PC-3 (cell line): ENCODE measurements at places on chromosomes 12 and 14. TPM values are rescaled to one million over a fixed set of nuclear protein-coding genes. Genes with fewer than 3 reads are reported as not detected.
A peak's percentile ranks its signal among the peaks of the same experiment; 100 is the strongest.

GRCh38 chr12:31756977-31757420 is 28.2 kb upstream of the AMN1 start:
- DNase-seq: peak; percentile 52

GRCh38 chr14:29810682-29811081 is 117.0 kb downstream of the PRKD1 start:
- peak; percentile 22 for DNase-seq

DNA sequence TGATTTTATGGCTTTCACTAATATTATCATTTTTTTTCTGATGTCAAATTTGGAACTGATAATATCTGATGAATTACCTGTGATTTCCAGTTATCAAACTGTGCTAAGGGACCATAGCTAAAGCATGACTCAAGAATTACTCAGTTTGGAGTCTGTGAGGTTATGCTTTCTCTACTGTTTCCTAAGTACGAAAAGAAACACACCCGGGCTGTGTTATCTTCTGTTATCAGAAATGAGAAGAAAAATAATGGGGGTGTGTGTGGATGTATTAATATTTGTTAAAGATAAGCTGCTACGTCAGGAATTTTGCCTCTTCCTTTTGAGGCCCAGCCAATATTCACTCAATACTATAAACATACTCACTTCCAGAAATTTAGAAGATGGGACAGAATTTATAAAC is 1401.9 kb upstream of the FLRT2 start:
- DNase-seq: peak; percentile 27

GRCh38 chr14:55349565-55349964 is 62.1 kb downstream of the ATG14 start:
- DNase-seq: no peak

DNA sequence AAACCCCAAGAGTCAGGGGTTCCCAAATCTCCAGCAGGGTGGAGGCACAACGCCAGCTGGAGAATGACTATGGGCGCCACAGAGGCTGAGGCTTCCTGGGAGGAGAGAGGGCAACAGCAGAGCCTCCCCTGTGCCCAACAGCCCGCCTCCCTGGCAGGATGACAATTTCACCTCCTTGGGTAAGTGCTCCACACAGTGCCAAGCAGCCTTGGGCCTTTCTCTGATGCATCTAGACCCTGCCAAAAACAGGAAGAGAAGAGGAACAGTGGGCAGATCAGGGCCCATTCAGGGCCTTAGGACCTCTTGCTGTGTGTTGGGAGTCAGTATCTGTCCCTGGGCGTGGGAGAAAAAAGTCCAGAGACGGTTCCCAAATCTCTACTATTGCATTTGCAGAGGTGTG is 5.0 kb upstream of the OR10P1 start:
- DNase-seq: no peak

DNA sequence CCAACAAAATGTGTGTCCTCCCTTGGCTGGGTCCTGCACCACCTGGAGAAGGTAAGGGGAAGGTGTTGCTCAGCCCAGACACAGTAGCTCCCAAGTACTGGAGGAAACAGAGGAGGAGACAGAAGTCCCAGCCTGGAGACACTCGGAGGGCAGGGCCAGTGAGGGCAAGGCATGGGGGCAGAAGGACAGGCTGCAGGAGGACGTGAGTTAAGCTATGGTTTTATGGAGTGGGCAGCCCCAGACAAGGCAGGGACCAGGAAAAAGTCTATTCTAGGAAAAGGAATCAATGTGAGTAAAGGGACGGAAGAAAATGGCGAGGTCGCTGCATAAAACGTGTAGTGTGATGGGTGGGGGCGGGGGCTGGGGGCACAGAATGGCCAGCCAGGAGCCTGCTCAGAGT is 210.1 kb upstream of the DIO3 start:
- DNase-seq: no peak

DNA sequence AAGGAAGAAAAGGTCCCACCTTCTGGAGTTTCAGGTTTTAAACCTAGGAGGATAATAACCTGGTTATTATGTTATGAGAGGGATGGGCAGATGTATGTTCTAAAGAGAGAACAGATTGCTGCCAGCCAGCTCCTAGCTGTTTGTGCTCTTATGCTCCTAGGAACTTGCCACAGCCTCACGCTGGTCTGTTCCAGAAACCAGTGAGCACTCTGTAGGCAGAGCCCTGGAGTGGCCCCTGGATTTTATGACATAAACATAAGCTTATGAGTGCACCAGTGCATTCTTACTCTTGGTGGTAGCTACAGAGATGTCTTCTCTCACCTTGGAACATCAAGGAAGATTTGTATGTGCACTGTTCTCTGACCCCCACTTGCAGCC is 27.7 kb downstream of the KLC1 start:
- DNase-seq: no peak

DNA sequence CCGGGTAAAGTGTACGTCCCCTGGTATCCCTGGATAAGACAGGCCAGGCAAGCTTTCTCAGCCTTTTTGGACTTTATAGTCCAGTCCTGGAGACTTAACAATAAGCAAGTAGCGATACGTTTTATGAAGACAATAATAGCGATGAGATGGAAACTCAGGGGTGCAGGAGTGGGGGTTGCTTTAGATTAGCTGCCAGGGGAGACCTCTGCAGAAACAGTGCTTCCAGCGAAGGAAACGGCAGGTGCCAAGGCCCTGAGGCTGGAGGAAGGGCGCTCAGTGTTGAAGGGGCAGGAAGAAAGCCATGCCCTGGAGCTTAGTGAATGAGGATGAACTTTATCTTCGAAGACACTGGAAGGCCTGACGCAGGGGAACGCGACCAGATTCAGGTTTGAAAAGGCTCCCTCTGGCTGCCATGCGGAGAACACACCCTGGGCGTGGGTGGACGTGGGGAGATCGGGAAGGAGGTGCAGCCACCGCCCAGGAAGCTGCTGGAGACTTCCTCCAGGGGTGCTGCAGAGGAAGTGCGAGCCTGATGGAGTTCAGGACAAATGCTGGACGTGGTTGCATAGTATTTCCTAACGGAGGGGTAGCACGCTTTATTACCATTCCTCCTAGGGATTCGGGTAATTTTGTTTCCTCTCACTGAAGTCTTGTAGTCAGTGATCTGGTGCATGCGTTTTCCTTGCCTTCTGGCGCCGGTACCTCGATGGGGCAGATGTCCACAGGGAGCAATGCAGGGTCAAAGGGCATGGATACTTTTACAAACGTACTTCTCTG is 26.1 kb upstream of the UBC start:
- DNase-seq: peak; percentile 97

GRCh38 chr12:48788854-48789775 is at the start of gene ADCY6:
ADCY6 (minus strand) TSS chr12:48789089; CDS start chr12:48783434, 5,655 bp downstream.
- DNase-seq: peak; percentile 72

DNA sequence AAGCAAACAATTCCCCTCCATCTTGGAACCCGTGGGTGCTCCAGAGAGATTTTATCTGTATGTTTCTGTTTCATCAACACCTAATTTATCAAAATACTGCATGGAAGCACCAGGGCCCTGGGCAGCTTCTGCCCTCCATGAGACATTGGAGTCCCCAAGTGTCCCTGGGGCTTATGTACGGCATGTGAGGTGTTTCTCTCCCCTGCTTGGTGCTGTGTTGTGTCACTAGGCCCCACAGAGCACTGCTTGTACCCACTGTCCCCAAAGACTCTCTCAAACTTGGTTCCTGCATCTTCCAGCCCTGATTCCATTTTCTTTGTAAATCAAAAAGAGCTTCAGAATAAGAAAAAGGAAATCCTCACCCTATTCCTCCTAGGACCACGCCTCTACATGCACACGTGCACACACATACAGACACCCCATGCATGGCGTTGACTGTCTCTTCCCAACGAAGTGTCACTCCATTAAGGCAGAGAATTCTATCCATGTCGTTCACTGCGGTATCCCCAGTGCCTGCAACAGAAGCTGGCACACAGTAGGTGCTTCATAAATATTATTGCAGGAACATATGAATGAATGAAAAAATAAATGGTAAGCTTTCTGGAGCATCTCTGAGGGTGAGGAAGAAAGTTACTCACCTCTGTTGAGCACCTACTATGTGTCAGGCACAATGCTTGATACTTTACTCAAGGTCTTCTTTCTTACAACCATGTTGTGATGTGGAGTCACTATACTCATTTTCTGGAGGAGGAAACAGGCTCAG is 191.6 kb downstream of the DICER1 start:
- DNase-seq: no peak

DNA sequence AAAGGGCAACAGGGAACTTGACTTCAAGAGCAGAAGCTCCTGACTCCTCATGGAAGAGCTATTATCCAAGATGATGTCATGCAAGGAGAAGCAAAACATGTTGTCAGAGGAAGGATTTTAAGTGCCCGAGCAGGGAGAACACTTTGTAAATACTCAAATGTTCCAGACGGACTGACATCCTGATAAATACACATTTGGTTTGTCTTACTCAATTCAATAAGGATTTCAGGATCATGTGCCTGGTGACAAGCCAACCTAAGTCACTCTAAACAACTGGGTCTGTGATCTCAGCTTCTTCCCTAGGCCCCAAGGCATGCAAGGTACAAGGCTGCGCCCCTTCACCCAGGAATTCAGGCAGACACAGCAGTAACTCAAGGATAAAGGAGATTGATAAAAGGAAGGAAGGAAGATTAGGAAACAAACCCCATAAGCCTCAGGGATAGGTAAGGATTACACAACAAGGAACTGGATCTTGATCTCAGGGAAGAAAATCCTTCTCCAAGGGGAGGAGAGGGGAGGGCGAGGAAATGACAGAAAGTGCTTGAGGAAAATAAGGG is 26.8 kb upstream of the CEBPE start:
- DNase-seq: no peak

DNA sequence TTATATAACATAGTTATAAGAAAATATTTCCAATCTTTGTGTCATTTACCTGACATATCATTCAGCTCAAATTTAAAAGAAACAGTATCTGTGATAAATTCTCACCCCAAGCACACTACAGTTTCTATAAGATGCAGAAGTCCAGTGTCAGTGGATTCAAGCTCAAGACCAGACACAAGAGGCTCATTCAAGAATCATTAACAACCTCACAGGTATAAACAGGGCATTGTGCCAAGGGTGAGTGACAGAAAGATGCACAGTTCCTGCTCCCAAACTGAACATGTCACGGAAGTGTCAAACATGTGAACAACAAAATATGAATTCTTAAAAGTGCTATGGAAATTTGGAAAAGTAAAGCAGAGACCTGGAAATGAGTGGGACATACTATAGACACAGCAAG is 12.8 kb downstream of the ATP2B1 start:
- no peak for DNase-seq

DNA sequence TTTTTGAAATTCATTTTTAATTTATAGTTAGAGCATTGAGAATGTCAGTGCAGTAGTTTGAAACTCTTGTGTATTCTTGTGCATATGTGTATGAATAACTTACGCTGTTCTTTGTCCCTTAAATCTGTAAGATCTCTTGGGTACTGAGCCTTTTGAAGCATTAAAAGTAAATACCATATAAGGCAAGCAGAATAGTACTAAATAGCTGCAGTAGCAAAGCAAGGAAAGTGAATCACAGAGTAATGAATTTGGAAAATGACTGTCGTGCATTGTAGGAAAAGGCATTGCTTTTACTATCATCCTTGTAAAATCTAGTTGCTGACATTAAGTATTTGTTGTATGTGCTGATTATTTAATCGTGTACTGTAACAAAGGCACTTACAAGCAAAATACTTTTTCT is 12.1 kb downstream of the CNOT2 start:
- no peak for DNase-seq

GRCh38 chr12:50788561-50788960 is 24.7 kb downstream of the ATF1 start:
- DNase-seq: peak; percentile 27

GRCh38 chr14:56580221-56580711 is 668 bp downstream of the TMEM260 start:
- peak; percentile 35 for DNase-seq

DNA sequence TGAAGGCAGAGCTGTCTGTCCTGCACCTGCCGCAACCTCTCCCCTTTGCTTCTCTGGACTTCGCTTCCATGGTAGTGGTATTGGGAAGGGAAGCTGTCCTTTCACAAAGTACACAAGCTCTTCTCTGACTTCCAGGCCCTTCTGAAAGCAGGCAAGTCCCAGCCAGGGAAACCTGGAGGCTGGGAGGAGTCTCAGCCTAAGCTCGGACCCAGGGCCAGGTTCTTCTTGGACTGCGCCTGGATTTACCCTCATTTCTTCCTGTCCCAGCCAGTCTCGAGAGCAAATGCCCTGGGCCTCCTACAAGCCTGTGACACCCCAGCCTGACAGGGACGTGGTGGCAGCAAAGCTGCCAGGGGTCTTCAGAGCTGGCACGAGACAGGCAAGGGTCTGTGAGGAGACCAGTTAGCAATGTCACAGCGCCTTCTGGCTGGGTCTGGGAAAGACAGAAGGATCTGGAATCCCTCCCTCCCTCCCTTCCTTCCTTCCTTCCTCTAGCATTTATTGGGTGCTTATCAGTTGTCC is 22.4 kb downstream of the ISCA2 start:
- DNase-seq: no peak

DNA sequence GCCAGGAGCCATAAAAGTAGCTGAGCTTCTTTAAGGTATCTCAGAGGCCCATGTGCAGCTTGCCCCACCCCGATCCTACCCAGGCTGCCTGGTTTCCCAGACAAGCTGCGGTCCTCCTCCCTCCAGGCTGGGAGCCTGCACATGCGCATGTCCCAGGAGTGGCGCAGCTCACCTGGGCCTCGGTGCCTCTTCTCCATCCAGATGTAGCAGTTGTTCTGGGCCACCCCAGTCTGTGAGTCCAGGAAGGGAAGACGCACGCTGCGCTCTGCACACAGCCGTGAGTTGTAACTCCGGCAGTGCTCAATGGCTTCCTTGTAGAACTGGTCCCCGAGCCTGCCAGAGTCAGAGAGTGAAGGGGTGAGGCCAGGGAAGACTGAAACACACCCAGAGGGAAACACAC is 122.3 kb downstream of the DPF3 start:
- no peak for DNase-seq

GRCh38 chr14:90883782-90884181 is 67.6 kb upstream of the TTC7B start:
- DNase-seq: no peak

DNA sequence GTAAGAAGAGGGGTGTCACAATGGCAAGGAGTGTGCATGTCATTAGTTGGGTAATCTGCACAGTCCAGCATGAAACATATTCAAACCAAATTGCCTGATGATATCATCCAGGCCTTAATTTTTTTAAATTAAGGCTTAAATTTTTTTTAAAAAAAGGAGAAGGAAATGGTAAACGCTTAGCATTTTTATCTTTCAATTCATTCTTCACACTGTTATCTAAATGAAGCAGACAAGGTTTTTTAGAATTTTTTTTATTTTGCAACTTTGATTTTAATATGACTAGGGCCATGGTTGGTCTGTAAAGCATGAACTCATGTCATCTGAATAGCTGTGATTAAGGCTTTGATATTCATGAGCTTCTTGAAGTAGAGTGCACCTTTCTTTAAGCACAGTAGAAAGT is 362.5 kb downstream of the SYT1 start:
- DNase-seq: no peak

FOXA1 gene
- 212 and 249 TPM in 2 replicates for total RNA-seq

SLC38A4 gene
- not detected in 2 replicates for total RNA-seq

PPFIA2 gene
- total RNA-seq: not detected in 2 replicates

GNG2 gene
- 6.8 and 9.3 TPM in 2 replicates for total RNA-seq

KCNH3 gene
- 0.07 and 0.12 TPM in 2 replicates for total RNA-seq

SLC8A3 gene
- not detected in 2 replicates for total RNA-seq

FGF6 gene
- total RNA-seq: not detected in 2 replicates
